ENCODE measurements at places on chromosomes 5 and 9.
A peak's percentile ranks its signal among the peaks of the same experiment; 100 is the strongest.

- DNase-seq, result no peak
These were observed 56.1 kb downstream of the KIAA1958 start for GRCh38 chr9:112542593-112543292.

GRCh38 chr9:86349271-86349670 is 4.9 kb downstream of the TUT7 start:
- DNase-seq, result no peak

GRCh38 chr9:118532592-118532991 is 828.4 kb downstream of the TLR4 start:
- no peak for DNase-seq

- DNase-seq, result no peak
These were observed 1.1 kb downstream of the GALNT10 start for GRCh38 chr5:154191467-154192261.

DNA sequence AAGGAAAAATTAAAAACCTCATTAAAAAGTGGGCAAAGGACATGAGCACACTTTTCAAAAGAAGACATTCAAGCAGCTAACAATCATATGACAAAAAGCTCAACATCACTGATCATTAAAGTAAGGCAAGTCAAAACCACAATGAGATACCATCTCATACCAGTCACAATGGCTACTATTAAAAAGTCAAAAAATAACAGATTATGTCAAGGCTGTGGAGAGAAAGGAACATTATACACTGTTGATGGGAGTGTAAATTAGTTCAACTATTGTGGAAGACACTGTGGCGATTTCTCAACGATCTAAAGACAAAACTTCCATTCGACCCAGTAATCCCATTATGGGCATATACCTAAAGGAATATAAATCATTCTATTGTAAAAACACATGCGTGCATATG is 35.8 kb downstream of the HINT1 start:
- no peak for DNase-seq

DNA sequence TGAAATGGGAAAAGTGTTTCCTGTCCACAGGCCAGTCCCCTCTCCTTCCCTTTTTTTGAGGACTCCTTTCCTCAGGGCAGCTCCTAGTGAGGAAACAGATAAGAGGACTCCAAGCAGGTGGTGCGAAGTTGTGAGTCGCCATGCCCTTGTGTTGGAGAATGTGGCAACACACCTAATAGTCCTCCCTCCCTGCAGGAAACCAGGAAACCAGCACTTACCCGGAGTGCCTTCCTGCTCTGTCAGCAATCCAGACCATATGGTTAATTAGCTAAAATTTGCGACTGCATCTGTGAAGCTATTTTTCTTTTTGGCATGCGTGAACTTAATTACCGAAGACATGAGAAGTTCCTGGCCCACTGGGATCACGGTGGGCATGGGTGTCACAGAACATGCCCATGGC is 69.9 kb downstream of the TRIM32 start:
- no peak for DNase-seq

- DNase-seq, result no peak
These were observed 32.2 kb downstream of the PCDH1 start for GRCh38 chr5:141846031-141846430.

GRCh38 chr9:23596913-23597634 is 229.0 kb downstream of the ELAVL2 start:
- no peak for DNase-seq

- no peak for DNase-seq
These were observed 128.7 kb downstream of the SPOCK1 start for GRCh38 chr5:137370096-137371071.

- peak; percentile 72 for DNase-seq
These were observed 2.2 kb downstream of the DUSP1 start for GRCh38 chr5:172768573-172769341.

DNA sequence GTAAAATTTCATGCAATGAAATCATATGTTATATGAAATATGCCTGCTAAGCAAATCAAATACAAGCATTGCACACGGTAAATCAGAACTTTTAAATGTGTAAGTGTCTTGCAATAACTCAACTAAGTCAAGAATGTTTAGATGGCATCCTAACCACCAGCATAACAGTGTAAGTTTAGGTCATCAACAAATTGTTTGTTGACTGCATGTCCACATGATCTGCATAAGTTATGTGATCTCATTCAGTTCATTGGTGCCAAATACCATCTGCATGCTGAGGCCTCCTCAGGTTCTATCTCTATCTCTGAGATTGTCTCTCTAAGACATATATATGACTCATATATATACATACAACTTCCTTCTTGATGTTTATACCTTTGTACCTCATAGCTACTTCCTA is 159.6 kb upstream of the STK32A start:
- no peak for DNase-seq

GRCh38 chr9:20941174-20941690 is 90.2 kb downstream of the HACD4 start:
- peak; percentile 79 for DNase-seq

- DNase-seq, result no peak
These were observed 103.7 kb downstream of the RFK start for GRCh38 chr9:76290555-76290954.

- peak; percentile 70 for DNase-seq
These were observed 100.9 kb upstream of the IL6ST start for GRCh38 chr5:56095579-56096102.

GRCh38 chr5:20610681-20611080 is 622.7 kb upstream of the CDH18 start:
- DNase-seq, result no peak

DNA sequence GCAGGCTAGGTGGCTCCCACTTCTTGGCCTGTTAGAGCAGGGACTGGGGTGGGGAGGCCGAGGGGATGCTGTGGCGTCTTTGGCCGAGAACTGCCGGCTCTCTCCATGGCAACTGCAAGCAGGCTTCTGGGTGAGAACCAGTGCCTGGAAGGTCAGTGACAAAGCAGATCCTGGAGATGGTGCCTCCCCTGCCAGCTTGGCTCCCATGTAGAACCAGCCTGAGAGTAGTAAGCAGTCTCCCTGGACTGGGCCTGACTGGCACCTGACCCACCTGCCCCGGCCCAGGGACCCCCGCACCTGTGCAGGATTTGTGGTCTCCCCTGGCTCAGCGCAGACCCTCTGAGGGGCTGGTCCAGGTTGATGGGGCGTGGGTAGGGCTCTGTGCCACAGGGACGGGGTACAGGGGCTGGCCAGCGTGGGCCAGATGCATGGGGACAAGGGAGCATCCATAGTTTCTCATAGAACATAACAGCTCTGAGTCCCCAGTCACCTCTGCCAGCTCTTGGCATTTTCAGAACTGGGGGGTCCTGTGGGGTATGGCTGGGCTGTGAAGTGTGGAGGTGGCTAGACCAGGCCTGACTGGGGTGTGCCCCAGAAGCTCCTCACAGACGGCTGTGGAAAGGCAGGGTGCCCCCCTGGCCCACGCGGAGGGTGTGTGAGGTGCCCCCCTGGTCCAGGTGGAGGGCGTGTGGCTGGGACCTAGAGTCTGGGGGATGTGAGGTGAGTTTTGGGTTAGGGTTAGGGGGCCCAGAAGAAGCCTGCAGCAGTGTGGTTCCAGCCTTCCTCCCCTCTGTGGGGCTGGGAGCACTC is 22.2 kb downstream of the CACNA1B start:
- DNase-seq, result no peak

GRCh38 chr9:37652261-37652660 is 1.5 kb downstream of the FRMPD1 start:
- DNase-seq, result peak; percentile 45

GRCh38 chr5:147404706-147405105 is 105.2 kb downstream of the DPYSL3 start:
- DNase-seq, result no peak

GRCh38 chr9:111298731-111299598 is 31.1 kb downstream of the OR2K2 start:
- peak; percentile 67 for DNase-seq

DNA sequence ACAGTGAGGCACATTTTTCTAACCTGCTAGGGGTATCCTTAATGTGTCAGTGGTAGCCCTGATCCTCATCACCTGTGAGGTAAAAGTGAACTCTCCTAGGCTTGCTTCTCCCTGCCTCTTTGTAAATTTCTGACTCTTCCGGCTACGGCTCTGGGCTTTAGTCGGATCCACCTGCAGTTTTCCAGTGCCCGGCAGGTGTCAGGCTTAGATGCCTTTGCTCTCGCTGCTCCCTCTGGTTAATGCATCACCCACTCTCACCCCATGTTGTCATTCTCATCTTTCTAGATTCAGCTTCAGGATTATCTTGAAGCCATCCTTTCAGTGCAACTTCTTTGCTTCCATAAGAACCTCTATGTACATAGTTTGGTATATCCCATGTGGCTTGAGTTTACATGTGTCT is 3.6 kb downstream of the CEP78 start:
- no peak for DNase-seq

GRCh38 chr5:75681125-75681830 is 36.0 kb downstream of the POC5 start:
- DNase-seq, result peak; percentile 81

DNA sequence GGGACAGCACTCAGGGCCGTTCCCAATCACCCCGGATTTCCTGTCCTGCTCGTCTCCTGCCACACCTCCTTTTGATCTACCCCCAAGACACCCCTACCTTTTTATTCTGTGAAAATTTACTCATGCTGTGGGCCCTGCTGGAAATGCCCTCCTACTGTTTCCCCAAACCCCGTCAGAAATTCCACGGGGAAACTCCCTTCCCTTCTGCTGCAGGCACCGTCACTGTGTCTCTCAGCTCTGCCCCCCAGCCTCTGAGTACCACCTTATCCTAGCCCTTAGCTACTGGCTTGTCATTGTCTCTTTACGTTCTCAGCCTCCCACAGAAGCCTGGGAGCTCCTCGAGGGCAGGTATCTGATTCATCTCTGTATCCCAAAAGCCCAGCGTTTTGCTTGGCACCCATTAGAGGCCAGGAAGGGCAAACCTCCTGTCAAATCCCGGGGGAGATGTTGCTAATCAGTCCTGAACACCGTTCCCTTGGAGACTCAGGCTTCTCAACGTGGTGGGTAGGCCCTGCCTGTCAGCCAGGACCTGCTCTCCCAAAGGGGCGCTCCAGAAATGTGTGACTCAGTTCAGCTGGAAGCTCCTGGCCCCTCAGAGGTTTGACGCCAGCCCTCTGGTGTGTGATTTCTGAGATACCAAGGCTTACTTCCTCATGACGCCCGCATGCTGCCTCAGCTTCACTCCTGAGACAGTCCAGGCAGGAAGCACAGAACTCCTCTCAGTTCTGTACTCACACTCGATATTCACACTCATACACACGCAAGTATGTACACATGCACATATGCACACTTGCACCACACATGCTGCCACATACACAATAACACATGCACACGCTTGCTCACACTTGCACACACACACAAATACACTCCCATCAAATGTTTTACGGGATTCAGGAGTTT is 50.7 kb upstream of the GRHPR start:
- DNase-seq, result peak; percentile 2

GRCh38 chr5:147547730-147548129 is 37.9 kb upstream of the DPYSL3 start:
- peak; percentile 32 for DNase-seq

DNA sequence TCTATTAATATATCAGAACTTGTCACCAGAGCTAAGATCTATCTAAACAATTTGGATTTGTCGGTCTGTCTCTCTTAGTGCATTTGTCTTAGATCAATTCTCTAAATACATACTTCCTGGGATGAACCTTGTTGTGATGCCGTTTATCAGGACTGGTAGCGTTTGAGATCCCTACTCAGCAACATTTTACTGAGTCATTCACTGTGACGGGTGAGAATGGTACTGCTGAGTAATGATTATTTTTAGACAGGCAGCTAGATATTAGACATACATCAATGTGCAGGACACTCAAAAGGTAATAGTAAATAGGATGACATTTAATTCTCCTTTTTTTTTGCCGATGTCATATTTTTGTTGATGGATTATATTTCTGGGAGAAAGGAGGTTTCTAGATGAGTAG is 209.0 kb downstream of the CSNK1G3 start:
- DNase-seq, result no peak

DNA sequence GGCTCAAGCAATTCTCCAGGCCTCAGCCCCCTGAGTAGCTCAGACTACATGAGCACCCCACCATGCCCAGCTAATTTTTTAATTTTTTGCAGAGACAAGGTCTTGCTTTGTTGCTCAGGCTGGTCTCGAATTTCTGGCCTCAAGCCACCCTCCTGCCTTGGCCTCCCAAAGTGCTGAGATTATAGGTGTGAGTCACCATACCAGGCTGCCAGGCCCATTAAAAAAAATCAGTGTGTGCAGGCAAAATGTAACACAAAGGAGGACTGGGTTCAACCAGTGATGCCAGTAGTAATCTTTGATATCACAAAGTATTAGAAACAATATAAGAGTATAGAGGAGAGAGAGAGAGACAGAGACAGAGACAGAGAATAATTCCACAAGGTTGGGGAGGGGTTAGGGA is 322.7 kb downstream of the MSX2 start:
- DNase-seq, result no peak

DNA sequence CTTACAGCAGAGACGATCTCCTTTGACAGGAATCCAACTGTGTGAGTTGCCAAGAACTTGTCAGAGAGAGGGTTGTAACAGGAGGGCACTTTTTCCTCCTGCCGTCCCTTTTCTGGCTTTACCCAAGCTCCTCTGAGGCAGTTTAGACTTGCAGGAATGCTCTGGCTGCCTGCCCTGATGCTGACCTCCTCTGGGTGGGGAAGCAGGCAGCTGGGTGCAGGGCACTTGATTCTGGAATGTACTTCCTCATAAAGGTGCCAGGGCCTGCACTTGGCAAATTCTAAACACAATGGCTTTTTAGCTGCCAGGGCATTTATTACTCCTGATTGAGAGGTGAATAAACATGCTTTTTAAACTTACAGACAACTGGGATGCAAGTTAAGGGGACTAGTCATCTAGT is 190.4 kb downstream of the EPB41L4A start:
- DNase-seq, result no peak

- DNase-seq, result no peak
These were observed 86.9 kb downstream of the PTPN3 start for GRCh38 chr9:109411069-109411761.

DNA sequence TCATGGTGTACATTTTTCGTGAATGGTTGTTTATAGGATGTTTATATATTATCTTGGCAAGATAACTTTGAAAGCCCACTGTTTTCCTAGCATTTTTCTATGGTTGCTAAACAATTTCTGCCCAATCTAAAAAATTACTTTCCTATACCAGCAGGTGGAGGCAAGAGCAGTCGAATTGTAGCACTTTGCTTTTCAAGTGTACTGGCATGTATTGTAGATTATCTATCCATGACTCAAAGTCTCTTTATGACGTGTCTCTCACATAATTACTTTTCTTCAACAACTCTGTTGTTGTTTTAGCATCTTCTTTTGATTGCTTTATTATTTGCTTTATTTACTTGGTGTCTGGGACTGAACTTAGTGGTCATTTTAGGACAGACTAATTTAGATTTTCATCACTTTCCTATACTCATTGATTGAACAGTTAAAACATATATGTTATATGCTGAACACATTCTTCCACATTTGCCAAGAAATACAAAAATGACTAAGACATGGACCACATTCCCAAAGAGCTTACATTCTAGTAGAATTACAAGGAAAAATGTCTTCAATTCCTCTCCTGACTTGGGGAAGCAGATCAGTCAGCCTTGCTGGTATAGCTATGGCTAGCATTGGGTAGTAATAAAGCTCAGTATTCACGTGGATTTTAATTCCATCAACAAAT is 20.7 kb downstream of the NLN start:
- peak; percentile 63 for DNase-seq

Measured in suppressor macrophage treated with lipopolysaccharide for 4 hours (primary cell).